Cardiac muscle cell (in vitro differentiated cells and primary cell): ENCODE measurements at places on chromosomes 5 and 9.

GRCh38 chr5:56264417-56265025 lies 31.4 kb upstream of the ANKRD55 start:
- peak; percentile 29 for DNase-seq

GRCh38 chr5:88679638-88680037 lies 203.3 kb downstream of the MEF2C start:
- DNase-seq = no peak

DNA sequence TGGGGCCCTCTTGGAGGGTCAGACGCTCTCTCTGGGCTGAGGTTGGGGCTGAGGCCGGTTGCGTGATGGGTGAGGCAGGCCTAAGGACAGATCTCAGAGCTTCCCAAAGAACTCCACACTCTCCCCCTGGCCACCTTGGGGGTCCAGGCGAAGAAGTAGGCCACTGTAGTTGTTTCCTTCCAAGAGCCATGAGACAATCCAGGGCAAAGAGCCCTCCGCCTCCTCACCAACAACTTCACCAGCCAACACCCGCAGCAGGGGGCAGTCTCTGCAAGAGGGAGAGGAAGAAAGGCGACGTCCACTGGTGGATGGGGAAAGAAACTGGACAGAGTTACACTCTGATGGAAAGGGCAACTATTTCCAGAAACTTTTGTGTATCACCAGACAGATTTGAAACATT lies 10.7 kb downstream of the SLC35A4 start:
- DNase-seq = peak; percentile 80

DNA sequence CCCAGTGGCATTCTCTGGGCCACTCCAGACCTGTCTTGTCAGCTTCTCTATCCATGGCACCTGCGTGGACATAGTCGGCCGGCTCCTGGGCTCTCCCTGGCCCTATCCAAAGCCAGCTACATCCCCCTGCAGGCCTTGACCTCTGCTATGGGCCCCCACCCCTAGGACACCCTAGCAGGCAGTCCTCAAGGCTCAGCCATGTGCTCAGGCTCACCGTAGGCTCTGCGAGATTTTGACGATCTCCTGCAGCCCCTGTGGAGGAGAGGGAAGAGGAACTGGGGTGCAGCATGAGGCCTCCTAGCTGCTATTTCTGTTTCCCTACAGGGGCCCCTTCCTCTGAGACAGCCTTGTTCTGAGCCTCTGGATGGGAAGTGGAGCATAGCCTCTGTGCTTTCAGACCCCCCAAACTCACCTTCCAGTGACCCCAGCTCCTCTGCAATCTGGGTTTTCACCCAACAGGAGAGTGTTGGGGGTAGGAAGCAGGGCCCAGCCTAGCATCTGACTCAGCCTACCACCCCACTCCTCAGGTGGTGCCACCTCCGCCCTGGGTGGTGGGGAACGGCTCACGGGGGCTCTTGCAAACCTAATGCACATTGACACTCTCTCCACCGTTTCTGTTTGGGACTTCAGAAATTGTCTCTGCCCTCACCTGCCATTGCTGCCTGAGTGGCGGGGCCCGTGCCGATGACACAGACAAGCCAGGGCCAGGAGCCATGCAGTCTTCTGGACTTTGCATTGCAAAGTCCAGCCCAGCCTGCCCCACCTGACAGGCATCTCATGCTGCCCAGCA lies 36.7 kb downstream of the HRH2 start:
- no peak for DNase-seq

- DNase-seq = peak; percentile 71
Measured at GRCh38 chr5:173472784-173473278, 143.6 kb downstream of the BOD1 start.

DNA sequence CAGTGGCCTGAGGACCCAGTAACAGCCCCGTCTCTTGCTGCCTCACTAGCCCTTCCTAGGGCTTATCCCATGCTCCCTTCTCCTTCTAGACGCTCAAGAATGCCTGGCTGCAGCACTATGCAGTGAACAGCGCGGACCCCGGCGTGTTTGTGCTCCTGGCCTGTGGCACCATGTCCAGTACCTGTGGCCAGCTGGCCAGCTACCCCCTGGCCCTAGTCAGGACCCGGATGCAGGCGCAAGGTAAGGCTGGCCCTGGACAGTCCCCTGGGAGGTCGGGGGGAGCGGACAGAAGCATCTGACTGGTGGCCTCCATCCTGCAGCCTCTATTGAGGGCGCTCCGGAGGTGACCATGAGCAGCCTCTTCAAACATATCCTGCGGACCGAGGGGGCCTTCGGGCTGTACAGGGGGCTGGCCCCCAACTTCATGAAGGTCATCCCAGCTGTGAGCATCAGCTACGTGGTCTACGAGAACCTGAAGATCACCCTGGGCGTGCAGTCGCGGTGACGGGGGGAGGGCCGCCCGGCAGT lies 20.5 kb downstream of the PTGES2 start:
- DNase-seq = no peak

DNA sequence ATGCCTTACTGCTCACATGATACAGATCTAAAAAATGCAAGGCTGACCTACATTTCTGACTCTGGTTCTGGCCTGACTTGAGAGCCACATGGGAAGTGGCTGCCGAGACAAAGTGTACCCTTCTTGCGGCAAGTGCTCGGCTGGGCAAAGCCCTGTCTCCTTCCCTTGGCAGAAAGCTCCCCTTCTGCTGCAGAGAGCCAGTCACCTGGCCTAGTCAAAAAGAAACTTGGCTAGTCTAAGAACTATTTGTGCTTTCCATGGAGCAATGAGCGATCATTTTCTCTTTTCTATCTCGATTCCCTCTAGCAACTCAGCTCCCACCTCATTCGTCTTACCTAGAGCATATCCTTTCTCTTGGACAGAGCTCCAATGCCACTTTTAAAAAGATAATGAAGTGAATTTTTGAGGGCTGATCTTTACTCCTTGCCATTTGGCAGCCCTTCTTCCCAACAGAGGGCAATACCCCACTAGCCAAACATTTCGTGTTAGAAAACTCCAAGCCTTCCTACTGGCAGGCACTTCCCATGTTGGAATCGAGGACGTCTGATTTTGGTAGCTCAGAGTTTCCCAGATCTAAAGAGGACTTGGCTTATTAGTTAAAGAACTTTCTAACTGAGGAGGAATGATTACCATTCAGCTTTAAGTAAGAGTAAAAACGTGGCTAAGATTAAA lies 108.1 kb upstream of the PRRC1 start:
- DNase-seq = no peak

GRCh38 chr5:111739416-111739815 lies 17.6 kb downstream of the NREP start:
- DNase-seq = no peak

- DNase-seq = no peak
Measured at GRCh38 chr5:164127527-164127926, 622.1 kb downstream of the MAT2B start.

DNA sequence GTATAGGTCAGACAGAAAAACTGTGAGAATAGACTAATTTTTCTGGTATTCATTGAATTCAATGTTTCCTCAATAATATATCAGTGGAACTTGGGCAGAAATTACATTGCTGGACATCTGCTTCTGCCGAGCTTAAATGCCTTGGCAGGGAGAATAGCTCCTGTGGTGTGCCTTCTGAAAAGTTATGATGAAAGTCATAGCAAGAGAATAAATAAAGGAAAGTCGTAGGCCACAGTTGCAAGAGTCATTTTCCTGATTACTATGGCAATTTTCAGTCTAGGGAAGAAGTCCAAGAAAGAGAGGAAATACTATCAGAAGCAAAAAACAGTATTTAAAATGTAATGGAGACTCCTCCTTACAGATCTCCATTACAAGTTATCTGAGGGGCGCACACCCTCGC lies 1596.1 kb upstream of the WWC1 start:
- DNase-seq = no peak

DNA sequence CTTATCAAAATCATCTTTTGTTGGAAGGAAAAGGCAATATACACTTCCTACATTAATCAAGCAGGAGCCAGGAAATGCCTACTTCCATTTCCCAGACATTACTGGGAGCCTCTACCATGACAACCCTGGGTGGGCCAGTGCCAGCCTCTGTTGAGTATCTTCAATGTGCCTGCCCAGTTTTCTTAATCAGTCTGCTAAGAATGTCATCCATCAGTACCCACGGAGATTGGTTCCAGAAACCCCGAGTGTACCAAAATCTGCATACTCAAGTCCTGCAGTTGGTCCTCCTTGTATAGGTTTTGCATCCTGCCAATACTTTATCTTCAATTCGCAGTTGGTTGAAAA lies 82.4 kb downstream of the MARCHF3 start:
- no peak for DNase-seq

DNA sequence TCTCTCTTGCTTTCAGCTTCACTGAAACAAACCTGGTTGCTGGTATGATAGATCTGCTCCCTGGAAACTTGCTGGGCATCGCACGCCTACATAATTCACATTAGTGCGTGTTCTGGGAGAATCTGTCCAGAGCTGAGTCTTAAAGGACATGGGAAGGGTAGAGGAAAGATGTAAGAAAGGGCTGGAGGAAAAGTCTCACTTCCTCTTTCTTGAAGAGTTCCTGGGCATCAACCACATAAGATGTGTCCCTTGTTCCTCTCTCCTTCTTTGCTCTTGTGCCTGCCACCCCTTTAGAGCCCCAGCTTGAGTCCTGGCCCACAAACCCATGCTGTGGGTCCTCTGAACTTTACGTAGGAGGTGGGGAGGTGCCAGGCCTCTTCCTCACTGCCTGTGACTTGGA lies 205.3 kb upstream of the PANK3 start:
- DNase-seq = no peak

- DNase-seq = peak; percentile 82
Measured at GRCh38 chr5:147578228-147579024, 68.6 kb upstream of the DPYSL3 start.

GRCh38 chr9:9061627-9062026 lies 1262.0 kb upstream of the DMAC1 start:
- DNase-seq = no peak

DNA sequence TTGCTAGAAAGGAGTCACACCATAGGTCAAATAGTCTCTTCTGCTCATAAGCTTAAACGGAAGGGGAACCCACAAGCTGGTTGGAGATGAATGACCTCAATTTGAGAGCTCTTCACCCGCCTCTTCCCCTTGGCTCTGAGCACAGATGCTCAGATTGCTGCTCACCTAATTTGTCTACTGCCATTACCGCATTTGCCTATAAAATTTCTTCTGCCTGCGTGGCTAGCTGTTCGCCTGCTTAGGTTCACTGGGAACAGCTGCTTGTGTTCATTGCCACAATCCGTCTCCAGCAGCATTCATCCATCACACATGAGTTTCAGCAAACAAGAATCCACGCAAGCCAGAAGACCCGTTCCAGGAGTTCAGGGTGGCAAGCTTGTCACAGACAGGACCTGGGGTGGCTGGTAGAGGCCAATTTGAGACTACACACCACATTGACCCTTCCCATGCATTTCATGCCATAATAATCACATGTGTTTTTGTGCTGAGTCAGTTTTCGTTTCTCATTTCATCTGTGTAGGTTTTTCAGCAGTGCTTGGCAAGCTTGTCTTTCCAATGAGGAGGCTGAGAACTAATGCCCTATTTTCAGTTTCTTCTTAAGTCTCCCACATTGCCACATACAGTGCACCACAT lies 50.2 kb upstream of the DNAH5 start:
- no peak for DNase-seq

- no peak for DNase-seq
Measured at GRCh38 chr5:34897646-34898045, 17.7 kb downstream of the RAD1 start.

DNA sequence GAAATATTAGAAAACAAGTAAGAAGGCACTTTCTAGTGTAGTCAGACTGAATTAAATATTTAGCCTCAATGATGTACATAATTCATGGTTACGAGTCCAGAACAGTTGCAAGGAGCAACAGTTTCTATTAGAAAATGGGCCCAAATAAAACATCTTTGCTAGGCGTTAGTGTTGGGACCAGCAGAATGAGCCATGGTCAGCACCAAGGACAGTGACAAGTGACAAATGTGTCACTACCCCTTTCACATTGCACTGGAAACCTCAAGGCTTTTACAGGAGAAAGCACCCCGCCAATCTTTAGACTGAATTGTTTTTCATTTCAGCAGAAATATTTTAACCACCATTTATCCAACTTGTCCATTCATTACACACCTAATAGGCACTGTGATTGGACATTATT lies 301.3 kb upstream of the ADCY2 start:
- DNase-seq = no peak

- DNase-seq = no peak
Measured at GRCh38 chr5:157690690-157691433, 19.5 kb downstream of the C5orf52 start.

DNA sequence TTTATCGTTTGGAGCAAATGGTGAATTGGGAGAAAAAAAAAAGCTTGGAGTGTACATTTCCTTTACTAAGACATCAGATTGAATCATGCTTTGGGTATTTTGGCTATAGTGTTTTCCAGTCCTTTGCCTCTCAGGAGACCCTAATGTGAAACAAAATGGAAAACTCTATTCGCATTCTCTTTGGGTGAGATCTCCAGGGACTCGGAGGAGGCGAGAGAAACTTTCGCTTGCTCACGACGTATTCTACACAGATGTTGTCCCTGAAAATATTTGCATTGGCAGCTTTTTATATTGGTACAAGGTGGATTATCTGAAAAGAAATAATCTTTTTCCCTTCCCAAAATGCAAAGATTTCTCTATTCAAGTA lies 1240.1 kb upstream of the WWC1 start:
- DNase-seq = peak; percentile 38

DNA sequence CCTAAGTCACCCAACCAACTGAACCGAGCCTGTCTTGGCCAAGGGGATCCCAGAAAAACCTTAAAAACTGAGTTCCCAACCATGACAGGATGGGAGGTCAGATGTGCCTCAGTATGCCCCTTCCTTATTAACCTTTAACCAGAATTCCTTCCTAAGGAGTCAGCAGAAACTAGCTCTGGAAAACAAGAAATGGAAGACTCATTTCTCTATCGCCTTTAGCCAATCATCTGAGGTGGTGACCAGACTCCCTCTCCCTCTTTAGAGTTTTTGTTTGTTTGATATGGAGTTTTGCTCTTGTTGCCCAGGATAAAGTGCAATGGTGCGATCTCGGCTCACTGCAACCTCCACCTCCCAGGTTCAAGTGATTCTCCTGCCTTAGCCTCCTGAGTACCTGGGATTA lies 37.5 kb downstream of the SLC28A3 start:
- DNase-seq = no peak

GRCh38 chr9:114037961-114038723 lies 40.0 kb downstream of the AMBP start:
- DNase-seq = no peak

GRCh38 chr5:160657068-160657507 lies 194.9 kb downstream of the ATP10B start:
- DNase-seq = no peak

GRCh38 chr5:17384181-17384580 lies 113.8 kb upstream of the TAF11L2 start:
- DNase-seq = no peak

GRCh38 chr9:130780415-130780814 lies 54.6 kb upstream of the ABL1 start:
- no peak for DNase-seq

- no peak for DNase-seq
Measured at GRCh38 chr5:112706446-112707016, 31.2 kb upstream of the APC start.

- DNase-seq = no peak
Measured at GRCh38 chr5:132000677-132001453, 10.6 kb downstream of the ACSL6 start.

DNA sequence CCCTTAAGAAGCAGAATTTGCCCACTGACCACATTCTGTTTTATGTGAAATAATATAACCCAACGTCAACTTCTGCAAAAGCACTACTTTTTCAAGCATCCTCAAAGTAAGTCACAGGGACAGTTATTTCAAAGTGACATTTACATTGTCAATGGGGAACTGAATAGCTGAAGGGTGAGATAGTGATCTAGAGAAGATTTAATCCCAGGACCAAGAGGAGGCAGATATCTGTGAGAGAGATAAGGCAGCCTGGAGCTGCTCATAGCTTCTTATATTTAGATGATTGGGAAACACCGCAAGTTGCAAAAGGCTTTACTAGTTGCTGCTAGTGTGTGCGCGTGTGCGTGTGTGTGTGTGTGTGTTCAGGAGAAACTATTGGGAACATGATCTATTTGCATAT lies 210.4 kb upstream of the RFX3 start:
- DNase-seq = peak; percentile 48
